ENCODE measurements at places on chromosomes 11 and 22.

DNA sequence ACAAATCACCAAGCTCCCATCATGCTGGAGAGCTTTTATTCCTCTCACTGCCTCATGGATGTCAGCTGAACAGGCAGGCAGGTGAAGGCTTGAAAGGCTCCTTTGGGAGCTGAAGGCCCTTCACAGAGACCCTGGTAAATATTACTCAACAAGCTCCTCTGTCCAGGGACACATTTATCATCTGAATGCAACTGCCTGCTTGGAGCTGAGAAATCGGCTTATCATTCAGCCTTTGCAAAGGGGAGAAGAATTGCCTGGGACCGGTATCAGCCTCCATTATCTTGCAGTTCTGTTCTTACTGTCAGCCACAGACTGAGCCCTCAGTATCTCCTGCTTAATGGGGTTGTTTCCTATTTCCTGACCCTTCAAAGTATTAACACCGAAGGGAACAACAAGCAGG is 113.8 kb upstream of the PITPNB start:
- DNase-seq, result peak; percentile 6

DNA sequence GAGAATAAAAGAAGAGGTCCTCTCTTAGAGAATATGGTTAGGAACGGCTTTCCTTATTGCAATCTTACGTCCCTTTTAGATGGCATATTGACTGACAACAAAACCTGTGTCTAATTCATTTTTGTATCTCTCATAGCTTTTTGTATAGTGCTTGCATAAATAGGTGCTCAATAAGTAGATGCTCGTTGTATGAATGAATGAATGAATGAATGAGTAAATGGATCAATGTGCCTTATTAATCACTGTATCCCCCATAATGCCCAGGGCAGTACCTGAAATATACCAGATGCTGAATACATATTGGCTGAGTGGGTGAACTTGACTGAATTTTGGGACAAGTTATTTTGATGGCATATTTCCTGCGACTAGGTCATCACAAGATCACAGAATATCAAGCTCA is 97.9 kb downstream of the SERGEF start:
- DNase-seq, result no peak

GRCh38 chr11:79956061-79956460 is 515.2 kb upstream of the TENM4 start:
- no peak for DNase-seq

DNA sequence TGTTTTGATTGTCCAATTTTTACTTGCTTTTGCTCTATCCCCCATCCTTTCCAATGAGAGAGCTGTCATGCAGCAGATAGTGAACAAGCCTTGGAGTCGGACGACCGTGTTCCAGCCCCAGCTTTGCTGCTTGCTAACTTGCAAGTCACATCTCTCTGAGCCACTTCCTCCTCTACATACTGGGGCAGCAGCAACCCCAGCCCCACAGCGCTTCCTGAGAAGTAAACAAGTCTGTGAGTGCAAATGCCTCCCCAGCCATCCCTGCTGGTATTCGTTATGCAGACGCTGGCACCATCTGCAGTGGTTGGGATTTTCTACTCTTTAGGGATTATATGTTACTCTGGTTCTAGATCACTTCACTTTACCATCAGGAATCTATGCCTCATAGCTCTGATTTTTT is 35.0 kb downstream of the TPBGL start:
- DNase-seq, result no peak

GRCh38 chr11:92854952-92855351 is 114.5 kb upstream of the MTNR1B start:
- peak; percentile 2 for DNase-seq

DNA sequence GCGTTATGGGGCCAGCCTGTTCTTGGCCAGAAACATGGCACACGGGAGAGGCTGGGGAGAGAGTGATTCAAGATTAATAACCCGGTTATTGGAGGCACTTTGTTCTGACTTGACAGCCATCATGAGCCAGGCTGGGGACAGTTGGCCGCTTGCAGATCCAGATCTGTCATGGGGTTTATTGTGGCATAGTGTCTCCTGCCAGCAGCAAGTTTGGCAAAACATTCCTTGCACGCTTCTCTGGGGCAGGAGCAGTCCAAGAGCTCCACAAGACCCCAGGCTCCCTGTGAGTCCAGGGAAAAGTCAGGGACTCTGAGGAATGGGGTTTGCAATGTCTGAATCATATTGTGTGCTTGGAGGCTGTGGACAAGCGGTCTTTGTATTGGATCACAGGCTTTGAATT is 270.4 kb downstream of the MIAT start:
- DNase-seq, result no peak

GRCh38 chr11:101444164-101444563 is 139.6 kb downstream of the TRPC6 start:
- peak; percentile 19 for DNase-seq

DNA sequence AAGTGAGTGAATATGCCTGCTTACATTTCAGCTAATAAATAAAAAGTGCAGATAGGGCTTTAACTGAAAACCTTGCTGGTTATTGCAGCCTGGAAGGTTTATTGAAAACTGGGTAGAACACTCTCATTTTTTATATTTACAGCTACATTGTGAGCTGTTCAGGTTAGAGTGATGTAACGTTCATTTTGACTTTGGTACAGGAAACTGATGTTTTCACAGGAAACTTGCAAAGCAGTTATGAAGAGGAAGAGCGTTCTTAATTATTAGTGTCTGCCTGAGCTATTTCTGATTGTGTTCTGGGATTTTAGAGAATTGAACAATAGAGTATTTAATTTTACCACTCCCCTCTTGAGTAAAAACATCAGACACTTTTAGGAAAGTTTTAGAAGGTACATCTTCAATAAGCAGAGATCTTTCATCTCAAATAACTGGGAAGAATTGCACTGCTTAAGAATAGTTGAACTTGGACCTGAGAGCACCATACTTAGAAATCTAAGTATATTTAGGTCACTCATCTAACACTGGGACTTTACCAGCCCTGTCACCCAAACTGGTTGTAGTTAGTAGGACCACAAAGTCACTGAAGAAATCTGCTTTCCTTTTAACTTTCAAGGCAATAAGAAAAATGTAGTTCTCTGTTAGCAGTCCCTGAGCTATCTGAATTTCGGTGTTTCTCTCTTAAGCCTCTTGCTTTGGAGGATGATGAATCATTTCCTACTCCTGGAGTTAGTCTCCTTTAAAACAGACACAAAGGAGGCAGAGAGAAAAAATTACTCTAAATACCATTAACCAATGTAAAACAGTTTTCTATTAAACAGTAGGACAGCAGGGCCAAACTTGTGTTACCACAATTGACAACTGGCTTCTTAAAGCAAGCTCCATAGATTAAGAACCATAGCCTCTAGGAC is 128.6 kb upstream of the DDI1 start:
- no peak for DNase-seq

GRCh38 chr11:73154178-73154577 is 12.1 kb upstream of the FCHSD2 start:
- DNase-seq, result peak; percentile 87

DNA sequence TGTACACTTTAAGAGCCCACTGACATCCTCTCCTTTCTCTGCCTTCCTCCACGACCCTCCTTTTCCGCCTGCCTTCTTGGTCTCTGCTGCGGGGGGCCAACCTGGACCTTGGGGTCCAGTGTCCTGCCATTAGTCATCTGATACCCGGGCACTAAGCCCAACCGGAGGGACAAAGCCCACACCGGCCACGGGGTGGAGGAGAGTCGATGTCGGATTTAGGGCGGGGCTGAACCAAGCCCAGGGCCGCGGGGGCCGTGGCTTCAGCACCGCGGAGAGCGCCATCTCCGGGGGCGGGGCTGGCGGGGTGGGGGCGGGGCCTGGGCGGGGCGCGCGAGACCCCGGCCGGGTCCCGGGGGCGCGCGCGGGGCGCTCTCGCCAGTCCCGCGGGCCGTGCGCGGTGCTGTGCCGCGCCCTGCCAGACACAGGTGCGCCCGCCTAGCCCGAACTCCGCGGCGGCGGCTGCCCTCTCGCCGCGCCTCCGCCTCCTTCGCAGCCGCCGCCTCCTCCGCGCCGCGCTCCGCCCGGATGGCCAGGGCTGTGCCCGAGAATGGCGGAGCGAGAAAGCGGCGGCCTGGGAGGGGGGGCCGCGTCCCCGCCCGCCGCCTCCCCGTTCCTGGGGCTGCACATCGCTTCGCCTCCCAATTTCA is at the start of gene MAPK8IP1:
TSS of gene MAPK8IP1 (plus strand) at position 378 of the 647 bp plus-strand sequence. CDS start at position 548, 170 bp downstream.
- DNase-seq, result peak; percentile 54

DNA sequence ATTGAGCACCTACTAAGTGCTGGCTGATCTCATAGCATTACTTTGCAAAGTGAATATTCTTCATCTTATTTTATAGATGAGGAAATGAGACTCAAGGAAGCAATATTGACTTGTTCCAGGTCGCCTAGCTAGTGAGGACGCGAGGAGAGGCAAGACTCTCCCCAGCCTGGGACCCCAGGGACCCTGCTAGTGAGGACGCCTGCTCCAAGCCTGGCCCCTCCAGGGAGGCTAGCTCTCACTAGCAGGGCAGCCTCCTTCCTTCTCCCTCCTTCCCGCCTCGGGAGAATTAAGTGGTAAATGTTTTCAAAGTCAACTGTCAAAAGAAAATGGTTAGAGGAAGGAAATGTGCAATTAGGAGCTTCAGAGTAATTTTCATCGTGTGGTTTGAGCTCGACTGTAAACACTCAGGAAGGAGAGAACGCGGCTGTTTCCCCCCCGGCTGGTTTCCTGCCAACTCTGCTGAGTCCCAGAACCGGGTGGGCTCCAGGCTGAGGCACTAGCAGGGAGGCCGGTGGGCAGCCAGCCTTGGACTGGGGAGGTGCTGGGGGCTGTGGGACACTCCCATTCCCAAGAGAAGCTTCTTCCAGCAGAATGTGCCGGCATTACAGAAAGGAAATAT is 17.9 kb downstream of the MYEOV start:
- no peak for DNase-seq

DNA sequence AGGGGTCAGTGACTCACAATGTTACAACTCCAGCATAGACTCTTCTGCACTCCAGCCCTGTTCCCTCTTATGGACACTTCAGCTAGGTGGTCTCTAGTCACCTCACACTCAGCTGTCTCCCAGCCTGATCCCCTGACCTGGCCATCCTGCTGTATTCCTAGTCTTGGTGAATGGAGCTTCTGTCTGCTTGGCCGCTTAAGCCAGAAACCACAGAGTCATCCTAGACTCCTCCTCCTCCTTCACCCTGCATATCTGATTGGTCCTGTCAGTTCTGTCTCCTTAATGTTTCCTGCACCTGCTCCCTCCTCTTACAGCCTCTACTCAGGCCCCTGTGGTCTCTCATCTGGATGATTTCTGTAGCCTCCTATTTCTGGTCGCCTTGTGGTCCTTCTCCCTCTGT is 144.9 kb downstream of the HIPK3 start:
- DNase-seq, result peak; percentile 2

- no peak for DNase-seq
Measured at GRCh38 chr11:83823461-83824025, 537.4 kb upstream of the CCDC90B start.

DNA sequence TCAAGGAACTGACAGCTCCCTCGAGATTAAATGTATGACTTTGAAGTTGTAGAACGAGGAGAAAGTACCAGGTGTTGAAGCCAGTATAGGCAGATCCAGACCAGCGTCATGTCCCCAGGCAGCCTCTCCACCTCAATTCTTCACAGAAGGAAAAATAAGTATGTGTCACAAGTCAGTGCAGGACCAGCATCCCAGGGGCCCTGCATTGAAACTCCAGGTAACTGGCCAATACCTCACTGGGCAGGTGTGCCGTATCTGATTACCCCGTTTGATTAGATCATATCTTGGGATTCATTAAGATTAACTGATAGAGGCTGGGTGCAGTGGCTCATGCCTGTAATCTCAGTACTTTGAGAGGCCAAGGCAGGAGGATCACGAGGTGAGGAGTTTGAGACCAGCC is 466.7 kb upstream of the B3GAT1 start:
- no peak for DNase-seq

DNA sequence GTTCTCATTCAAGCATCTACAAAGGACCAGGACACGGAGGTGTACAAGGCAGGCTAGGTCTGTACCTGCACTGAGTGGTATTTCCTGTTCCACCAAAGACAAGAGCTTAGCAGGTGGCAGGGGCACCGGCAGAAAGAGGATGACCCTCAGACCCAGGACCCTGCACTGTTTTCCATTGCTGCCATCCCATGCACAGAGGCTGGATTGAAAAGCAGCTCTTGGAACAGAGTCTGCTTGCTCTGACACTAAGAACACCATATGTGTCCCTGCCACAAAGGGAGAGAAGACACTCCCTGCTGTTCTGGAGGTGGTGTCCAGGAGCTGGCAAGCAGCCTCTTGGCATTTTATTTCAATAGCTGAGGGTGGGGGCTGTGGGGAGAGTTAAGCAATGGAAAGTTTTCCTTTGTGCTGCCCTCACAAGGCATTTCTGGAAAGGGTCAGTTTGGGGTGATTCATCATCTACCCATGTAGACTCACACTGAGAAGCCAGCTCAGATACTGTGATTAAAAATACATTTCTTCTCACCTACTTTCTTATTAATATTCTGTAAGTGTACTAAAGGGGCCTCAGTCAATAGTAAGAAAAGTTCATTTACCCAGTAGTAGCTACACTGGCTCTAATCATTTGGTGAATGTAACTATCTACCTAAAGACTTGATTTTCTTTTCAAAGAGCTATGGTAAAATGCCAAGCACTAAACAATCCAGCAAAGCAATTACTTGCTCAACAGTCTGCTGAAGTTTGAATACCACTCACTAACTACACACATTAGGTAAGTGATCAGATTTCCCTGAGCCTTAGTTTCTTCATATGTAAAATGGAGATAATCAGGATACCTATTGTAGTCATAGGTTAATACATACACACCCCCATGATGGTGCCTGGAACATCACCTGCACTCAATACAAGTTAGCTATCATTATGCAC is 55.2 kb downstream of the SLC1A2 start:
- DNase-seq, result no peak

GRCh38 chr11:65425105-65425970 is 2.7 kb downstream of the NEAT1 start:
- DNase-seq, result peak; percentile 86

GRCh38 chr11:5285703-5286340 is 15.9 kb downstream of the OR51B4 start:
- peak; percentile 63 for DNase-seq

DNA sequence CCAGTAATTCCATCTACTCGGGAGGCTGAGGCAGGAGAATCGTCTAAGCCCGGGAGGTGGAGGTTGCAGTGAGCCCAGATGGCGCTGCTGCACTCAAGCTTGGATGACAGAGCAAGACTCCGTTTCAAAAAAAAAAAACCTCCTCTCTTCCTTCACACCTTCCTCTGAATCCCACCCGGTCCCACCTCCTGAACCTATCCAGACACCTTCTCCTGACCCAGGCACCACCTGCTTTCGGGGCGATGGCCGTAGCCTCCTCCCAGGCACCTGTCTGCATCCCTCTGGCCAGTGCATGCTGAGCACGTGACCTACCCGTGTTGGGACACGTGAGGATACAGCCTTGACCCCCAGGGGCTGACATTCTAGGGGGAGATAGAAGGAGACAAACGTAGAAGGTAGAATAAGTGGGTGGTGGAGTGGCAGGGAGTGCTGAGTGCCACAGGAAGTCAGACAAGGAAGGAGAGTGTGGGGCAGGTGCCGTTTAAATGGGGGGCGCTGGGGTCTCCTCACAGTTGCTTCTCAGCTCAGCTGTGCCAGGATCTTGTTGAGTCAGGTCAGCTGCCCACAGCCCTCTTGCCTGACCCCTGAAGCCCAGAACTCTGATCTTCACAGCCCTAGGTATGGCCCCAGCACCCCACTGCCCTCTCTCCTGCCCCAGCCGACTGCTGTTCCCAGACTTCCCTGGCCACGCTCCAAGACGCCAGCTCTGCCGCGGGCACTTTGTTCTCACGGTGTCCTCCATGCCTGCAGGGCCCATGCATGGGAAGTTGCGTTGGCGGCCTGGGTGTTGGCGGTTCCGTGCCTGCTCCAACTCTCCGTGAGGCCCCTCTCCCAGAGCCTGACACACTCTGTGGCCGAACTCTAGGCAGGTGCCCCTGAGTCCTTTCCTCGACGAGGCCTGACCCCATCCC is 1.2 kb upstream of the MIOX start:
- DNase-seq, result peak; percentile 22

- no peak for DNase-seq
Measured at GRCh38 chr11:22193348-22194051, 615 bp downstream of the ANO5 start.

All from OCI-M1 (cell line).